PC-3 (cell line): ENCODE measurements at places on chromosomes 16 and 17. TPM values are rescaled to one million over a fixed set of nuclear protein-coding genes. Genes with fewer than 3 reads are reported as not detected.
A peak's percentile ranks its signal among the peaks of the same experiment; 100 is the strongest.

DNA sequence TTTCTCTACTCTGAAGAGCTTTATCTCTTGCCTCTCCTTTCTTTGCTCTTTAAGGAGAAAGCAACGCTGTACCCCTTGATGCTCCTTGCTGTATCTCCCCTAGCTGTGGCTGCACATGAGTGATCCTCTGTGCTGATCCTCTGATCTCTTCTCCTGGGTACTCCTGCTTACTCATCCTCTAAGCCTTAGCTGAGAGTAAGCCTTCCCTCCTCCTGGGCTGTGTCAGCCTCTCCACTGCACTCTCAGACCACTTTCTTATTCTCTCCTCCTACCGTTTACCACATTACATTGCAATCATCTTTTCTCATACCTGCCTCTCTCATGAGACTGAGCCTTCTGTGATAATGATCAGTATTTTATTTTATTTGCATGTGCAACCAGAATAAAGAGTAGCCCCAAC lies 25.1 kb downstream of the SOX9 start:
- H3K4me1 ChIP-seq: peaks cover 4% of the 10 kb centered on the region
- no peaks in the 10 kb centered on the region for H3K27me3 ChIP-seq

GRCh38 chr17:46212634-46213435 lies 19.6 kb upstream of the KANSL1 start:
- no peak overlapping the region for H3K27ac ChIP-seq
- peak; percentile 77 for DNase-seq
- H3K4me1 ChIP-seq: no peaks in the 10 kb centered on the region
- H3K27me3 ChIP-seq: no peaks in the 10 kb centered on the region
- no peak overlapping the region for H3K4me3 ChIP-seq

DNA sequence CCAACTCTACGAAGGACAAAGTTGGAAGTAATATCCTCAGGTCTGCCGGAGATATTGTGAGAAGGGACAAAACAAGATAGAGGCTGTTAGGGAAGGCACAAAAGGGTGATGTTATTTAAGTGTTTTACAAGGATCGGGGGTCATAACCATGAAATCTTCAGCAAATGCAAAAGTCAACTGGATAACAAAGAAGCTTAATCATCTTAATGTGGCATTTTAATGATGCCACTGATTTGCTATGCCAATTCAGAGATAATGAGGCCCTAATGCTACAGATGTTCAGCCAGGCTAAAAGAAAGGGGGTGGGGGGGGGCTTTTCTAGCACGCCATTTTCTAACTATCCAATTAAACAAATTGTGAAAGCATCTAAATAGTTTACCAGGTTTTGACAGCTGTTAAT lies 63.1 kb downstream of the IKZF3 start:
- DNase-seq: no peak
- no peaks in the 10 kb centered on the region for H3K27me3 ChIP-seq
- H3K36me3 ChIP-seq: no peaks in the 10 kb centered on the region
- H3K27ac ChIP-seq: no peak overlapping the region
- H3K4me1 ChIP-seq: no peaks in the 10 kb centered on the region

- H3K4me1 ChIP-seq: peaks cover 5% of the 10 kb centered on the region; the same call in 1 of the 2 replicates
- no peaks in the 10 kb centered on the region for H3K36me3 ChIP-seq
- H3K4me3 ChIP-seq: no peak overlapping the region
- H3K27ac ChIP-seq: no peak overlapping the region
- DNase-seq: peak; percentile 19
- peaks cover 64% of the 10 kb centered on the region for H3K27me3 ChIP-seq
Measured at GRCh38 chr17:76077584-76078110, 1.3 kb upstream of the ZACN start.

DNA sequence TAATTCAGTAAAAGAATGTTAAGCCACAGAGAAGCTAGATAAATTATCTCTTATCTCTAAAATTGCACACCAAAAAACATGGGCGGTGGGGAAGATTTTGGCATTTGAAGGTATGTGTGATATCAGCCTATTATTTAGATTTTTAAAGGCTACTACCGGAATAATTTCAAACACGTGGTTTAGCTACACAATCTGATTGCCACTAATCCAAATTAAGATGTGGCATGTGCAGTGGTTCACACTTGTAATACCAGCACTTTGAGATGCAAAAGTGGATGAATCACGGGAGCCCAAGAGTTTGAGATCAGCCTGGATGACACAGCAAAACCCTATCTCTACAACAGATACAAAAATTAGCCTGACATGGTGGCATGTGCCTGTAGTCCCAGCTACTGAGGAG lies 584.5 kb downstream of the HS3ST4 start:
- no peak overlapping the region for H3K27ac ChIP-seq
- DNase-seq: no peak
- H3K36me3 ChIP-seq: no peaks in the 10 kb centered on the region
- H3K4me1 ChIP-seq: no peaks in the 10 kb centered on the region
- H3K27me3 ChIP-seq: no peaks in the 10 kb centered on the region

DNA sequence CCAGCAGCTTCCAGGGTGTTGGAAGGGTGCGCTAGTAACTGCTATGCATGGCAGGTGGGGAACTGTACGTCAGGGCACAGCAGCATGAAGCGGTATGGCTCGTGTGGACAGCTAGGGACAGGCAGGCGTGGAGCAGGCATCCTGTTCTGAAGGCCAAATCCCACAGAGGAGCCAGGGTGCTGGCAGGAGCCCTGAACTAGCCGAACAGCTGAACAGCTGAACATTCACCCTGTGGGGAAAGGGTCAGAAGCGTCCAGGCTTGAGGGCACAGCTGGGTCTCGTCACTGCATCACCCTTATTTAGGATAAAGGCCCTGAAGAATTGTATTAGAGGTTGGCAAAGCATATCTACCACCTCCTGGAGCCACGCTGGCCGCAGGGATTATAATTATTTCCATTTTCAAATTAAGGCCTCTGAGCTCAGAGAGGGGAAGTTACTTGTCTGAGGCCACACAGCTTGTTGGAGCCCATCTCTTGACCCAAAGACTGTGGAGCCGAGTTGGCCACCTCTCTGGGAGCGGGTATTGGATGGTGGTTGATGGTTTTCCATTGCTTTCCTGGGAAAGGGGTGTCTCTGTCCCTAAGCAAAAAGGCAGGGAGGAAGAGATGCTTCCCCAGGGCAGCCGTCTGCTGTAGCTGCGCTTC lies 3.3 kb upstream of the STH start:
- no peaks in the 10 kb centered on the region for H3K36me3 ChIP-seq
- no peaks in the 10 kb centered on the region for H3K4me1 ChIP-seq
- no peaks in the 10 kb centered on the region for H3K27me3 ChIP-seq
- no peak overlapping the region for H3K27ac ChIP-seq

GRCh38 chr16:80746231-80746630 lies 58.2 kb downstream of the CDYL2 start:
- DNase-seq: no peak
- no peaks in the 10 kb centered on the region for H3K36me3 ChIP-seq
- H3K27me3 ChIP-seq: no peaks in the 10 kb centered on the region
- peaks cover 11% of the 10 kb centered on the region for H3K4me1 ChIP-seq
- H3K4me3 ChIP-seq: no peak overlapping the region
- H3K27ac ChIP-seq: no peak overlapping the region

- no peaks in the 10 kb centered on the region for H3K27me3 ChIP-seq
- H3K4me1 ChIP-seq: no peaks in the 10 kb centered on the region
- peak; percentile 41 for DNase-seq
- 0 out of 2 replicates have a peak, but pooled peaks cover 2% of the 10 kb centered on the region for H3K36me3 ChIP-seq
Measured at GRCh38 chr17:11980813-11981212, 16.5 kb downstream of the ZNF18 start.

DNA sequence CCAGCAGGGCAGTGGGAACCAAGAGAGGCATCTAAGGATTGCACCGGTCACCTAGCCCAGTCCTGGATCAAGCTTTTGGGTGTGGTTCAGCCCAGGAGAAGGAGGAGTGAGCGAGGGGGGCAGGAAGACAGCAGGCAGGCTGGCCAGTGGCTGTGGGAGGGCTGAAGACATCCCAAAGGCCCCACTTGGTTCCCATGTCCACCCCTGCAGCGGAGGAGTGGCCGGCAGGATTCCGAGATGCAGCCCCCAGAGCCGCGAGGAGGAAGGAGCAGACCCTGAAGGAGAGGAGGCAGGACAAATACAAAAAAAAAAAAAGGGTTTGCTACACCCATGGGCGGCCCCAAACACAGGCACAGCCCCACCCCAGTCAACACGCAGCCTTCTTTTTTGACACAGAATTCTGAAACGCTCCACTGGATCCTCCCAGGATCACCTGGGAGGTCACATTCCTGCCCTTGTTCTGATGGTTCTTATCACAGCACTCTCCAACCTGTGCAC lies 1.1 kb upstream of the SLC47A2 start:
- H3K4me3 ChIP-seq: no peak overlapping the region
- peaks cover 26% of the 10 kb centered on the region for H3K4me1 ChIP-seq
- H3K27me3 ChIP-seq: no peaks in the 10 kb centered on the region
- no peak for DNase-seq
- no peak overlapping the region for H3K27ac ChIP-seq
- no peaks in the 10 kb centered on the region for H3K36me3 ChIP-seq

DNA sequence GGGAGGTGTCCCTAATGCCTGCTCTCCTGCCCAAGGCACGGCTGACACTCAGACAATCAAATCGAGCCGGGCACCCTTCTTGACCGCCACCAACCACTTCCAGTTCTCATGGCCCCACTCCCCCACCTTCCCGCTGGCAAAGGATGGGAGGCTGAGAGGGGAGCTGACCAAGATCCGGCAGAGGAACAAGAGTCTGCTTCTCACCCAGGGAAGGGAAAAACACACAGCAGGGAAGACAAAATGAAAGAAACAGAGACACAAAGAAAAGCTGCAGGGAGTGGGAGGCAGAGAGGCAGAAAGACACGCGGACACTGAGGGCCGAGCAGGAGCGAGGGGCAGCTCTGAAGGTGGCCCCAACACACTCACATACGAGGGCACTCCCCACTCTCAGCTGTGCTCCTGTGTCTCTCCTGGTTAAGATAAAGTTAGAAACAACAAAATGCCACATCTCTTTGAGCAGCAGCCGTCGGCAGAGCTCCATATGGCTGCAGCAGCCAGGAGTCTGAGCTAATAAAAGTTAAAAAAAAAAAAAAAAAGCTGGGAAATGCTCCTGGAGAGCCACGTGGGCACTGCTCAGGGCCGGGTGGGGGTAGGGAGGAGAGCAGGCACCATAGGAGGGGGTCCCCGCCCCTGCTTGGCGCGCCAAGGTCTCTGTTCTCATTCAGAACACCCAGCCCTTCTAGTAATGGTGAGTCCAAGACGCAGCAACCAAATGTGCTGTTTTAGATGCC lies 7.4 kb downstream of the LRRC75A start:
- no peaks in the 10 kb centered on the region for H3K27me3 ChIP-seq
- H3K4me1 ChIP-seq: peaks cover 18% of the 10 kb centered on the region
- no peak overlapping the region for H3K4me3 ChIP-seq
- H3K27ac ChIP-seq: no peak overlapping the region

DNA sequence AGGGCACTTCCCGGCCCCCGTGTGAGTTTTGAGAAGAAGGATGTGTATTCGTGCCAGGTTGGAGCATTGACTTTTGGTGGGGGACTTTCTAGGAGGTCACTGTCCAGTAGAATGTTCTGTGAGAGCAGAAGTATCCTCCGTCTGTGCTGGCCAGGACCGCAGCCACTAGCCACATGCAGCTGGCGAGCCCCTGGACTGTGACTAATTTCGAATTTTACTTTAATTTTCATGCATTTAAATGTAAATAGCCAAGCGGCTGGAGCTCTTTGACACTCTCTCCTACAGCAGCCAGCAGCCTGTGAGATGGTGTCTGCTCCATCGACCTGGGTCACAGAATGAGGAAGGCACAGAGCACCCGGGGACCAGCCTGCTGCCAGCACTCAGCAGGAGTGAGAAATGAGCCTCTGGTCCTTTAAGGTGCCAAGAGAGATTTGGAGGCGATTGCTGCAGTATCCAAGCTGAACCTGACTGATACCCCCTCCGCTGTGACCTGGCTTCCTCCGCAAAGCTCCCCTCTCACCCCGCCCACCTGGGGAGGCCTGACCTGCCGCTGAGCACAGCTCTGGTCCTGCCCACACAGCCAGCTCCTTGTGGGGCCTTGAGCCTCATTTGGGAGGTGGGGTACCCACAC lies 7.8 kb downstream of the ATP2A3 start:
- peaks cover 21% of the 10 kb centered on the region for H3K4me1 ChIP-seq
- H3K27ac ChIP-seq: no peak overlapping the region
- no peaks in the 10 kb centered on the region for H3K36me3 ChIP-seq
- DNase-seq: no peak
- H3K27me3 ChIP-seq: no peaks in the 10 kb centered on the region

GRCh38 chr17:72788950-72789585 lies 303.4 kb downstream of the SLC39A11 start:
- H3K36me3 ChIP-seq: no peaks in the 10 kb centered on the region
- no peak overlapping the region for H3K27ac ChIP-seq
- H3K27me3 ChIP-seq: no peaks in the 10 kb centered on the region
- no peaks in the 10 kb centered on the region for H3K4me1 ChIP-seq

DNA sequence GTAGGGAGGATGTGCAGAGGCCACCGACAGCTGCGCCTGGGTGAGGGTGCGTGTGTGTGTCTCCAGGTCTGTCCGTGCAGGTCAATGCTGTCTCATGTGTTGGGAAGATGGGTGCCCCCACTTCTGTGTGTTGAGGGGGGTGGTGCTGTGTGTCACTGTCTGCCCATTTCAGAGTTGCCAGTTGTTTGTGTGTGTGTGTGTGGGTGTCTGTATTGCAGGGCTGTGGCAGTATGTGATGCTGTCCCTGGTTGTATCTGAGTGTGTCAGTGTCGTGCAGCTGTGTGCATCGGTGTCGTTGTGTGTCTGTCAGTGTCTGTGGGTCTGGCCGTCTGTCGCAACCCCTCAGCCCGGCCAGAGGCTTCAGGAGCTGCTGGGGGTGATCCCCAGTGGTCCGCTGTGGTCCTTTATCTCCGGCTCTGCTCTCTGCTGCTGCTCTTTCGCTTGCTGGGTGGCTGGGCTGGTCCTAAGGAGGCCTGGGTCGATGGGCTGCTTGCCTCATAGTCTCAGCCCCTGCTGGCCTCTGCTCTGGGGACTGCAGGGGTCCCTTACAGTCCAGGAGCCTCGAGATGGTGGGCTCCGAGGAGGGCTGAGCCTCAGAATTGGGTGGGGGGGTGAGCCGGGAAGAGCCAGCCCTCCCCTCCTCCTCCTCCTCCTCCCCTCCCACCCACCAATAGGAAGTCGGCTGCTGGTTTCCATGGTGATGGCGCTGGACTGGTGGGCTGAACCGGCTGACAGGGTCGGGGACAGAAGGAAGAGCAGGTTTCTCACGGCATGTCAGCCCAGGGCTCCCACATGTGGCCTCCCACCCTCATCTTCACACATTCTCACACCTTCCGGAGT lies at the start of gene TSPOAP1:
Gene TSPOAP1, minus strand, starts transcription at position 601 of the 840 bp plus-strand sequence. CDS start 875 bp downstream, outside the sequence.
- H3K4me1 ChIP-seq: peaks cover 5% of the 10 kb centered on the region; the same call in 1 of the 2 replicates
- no peaks in the 10 kb centered on the region for H3K27me3 ChIP-seq
- DNase-seq: no peak

GRCh38 chr16:8818504-8819270 lies 21.0 kb downstream of the PMM2 start:
- DNase-seq: no peak
- no peaks in the 10 kb centered on the region for H3K27me3 ChIP-seq
- peaks cover 18% of the 10 kb centered on the region; the same call in 1 of the 2 replicates for H3K36me3 ChIP-seq
- no peak overlapping the region for H3K4me3 ChIP-seq
- H3K27ac ChIP-seq: no peak overlapping the region

- H3K27me3 ChIP-seq: no peaks in the 10 kb centered on the region
- H3K27ac ChIP-seq: no peak overlapping the region
- H3K36me3 ChIP-seq: no peaks in the 10 kb centered on the region
- no peak overlapping the region for H3K4me3 ChIP-seq
- no peak for DNase-seq
Measured at GRCh38 chr16:15782573-15783365, 74.1 kb downstream of the MYH11 start.

- H3K36me3 ChIP-seq: no peaks in the 10 kb centered on the region
- no peak overlapping the region for H3K4me3 ChIP-seq
- no peak for DNase-seq
- H3K4me1 ChIP-seq: no peaks in the 10 kb centered on the region
- no peak overlapping the region for H3K27ac ChIP-seq
Measured at GRCh38 chr17:75349589-75349988, 55.9 kb downstream of the GRB2 start.

Gene TMEM88
- total RNA-seq: 1.5 TPM in 1 of 2 replicates, not detected in the other

Gene SEPTIN12
- not detected in 2 replicates for total RNA-seq

Gene SNAI3
- 0.22 and 0.46 TPM in 2 replicates for total RNA-seq

Gene SLFN13
- 4.6 and 8.2 TPM in 2 replicates for total RNA-seq

Gene COPRS
- total RNA-seq: 79.0 and 85.1 TPM in 2 replicates

Gene TMC5
- 7.4 and 7.9 TPM in 2 replicates for total RNA-seq

Gene HSD17B1
- total RNA-seq: 0.86 and 1.5 TPM in 2 replicates
